Right lung (tissue), 10 donors: ENCODE measurements at places on chromosomes 4 and X. TPM values are rescaled to one million over a fixed set of nuclear protein-coding genes. Genes with fewer than 3 reads are reported as not detected.

GRCh38 chr4:54085284-54085683 lies 14.7 kb upstream of the GSX2 start:
- DNase-seq: no peak

SYN1 gene
- polyA plus RNA-seq: 5.3 TPM

- DNase-seq: no peak
Measured at GRCh38 chr4:73446336-73446938, 10.4 kb downstream of the AFP start.

DGKK gene
- polyA plus RNA-seq: 0.09 TPM

DNA sequence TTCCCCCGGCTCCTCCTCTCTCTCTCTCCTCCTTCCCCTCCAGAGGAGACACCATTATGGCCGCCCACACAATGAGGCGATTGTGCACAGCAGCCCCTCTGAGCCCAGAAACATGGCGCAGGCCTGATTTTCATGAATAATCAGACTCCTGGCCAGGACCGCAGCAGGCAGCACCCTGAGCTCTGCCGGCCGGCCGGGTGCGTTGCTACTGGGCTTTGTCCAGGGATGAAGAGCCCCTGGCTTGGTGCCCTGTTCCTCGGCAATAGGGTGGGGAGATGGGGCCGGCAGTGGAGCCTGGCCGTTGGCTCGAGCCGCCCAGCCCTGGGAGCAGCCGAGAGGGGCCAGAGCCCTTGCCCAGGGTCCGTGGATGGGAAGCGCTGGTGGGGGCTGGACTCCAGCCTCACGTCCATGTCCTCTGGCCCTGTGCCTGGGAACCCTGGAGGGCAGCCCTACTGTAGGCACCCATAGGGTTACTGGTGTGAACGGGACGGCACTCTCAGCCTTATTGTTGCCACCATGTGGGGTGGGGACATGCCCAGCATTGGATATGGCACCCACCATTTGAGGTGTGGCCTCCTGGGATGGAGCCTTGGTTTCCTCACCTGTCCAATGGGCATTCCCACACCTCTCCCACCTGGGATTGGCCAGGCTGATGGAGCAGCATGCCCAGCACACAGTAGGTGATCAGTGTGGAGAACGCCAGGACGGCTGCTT lies 103.0 kb downstream of the SORCS2 start:
- no peak for DNase-seq

GRCh38 chrX:143165778-143166177 lies 140.1 kb downstream of the SPANXN4 start:
- no peak for DNase-seq

- peak; percentile 49 for DNase-seq
Measured at GRCh38 chrX:100409610-100410590, at the start of gene PCDH19. TSS of gene PCDH19 (minus strand) at chrX:100410273. CDS start at chrX:100408597, 1,676 bp downstream.

CLDN2 gene
- 60.5 TPM for polyA plus RNA-seq

- no peak for DNase-seq
Measured at GRCh38 chr4:40283968-40284367, 51.2 kb upstream of the CHRNA9 start.

PRRG3 gene
- 13.0 TPM for polyA plus RNA-seq

- DNase-seq: no peak
Measured at GRCh38 chr4:109803924-109804571, 2.2 kb upstream of the CFI start.

DNA sequence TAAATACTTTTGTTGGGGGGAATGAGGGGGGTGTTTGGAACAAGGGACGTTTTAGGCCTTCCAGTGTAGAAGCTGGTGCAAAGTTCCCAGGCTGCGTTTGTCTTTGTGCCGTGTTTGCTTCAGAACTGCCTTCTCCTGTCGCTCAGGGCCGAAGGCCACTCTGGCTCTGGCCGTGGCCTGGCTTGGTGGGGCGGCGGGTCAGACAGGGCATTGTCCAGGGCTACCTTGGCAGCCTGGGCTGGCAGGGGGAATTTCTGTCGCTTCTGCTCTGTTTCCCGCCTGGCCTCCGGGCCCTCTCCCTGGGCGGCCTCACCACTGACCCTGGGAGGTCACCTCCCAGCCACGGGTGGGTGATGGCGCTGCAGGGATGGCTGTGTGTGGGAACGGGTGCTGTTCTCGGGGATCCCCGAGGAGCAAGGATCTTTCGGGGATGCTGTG lies 140.0 kb downstream of the COL4A6 start:
- DNase-seq: no peak

- DNase-seq: no peak
Measured at GRCh38 chr4:61224573-61224972, 24.4 kb downstream of the ADGRL3 start.
